Breast epithelium (tissue), 4 donors: ENCODE measurements at places on chromosomes 1 and 21.
A peak's percentile ranks its signal among the peaks of the same experiment; 100 is the strongest.

- DNase-seq: no peak
Measured at GRCh38 chr1:170559166-170559565, 27.2 kb downstream of the GORAB start.

- peak; percentile 80 for DNase-seq
Measured at GRCh38 chr1:205658943-205659581, 21.2 kb downstream of the SLC45A3 start.

DNA sequence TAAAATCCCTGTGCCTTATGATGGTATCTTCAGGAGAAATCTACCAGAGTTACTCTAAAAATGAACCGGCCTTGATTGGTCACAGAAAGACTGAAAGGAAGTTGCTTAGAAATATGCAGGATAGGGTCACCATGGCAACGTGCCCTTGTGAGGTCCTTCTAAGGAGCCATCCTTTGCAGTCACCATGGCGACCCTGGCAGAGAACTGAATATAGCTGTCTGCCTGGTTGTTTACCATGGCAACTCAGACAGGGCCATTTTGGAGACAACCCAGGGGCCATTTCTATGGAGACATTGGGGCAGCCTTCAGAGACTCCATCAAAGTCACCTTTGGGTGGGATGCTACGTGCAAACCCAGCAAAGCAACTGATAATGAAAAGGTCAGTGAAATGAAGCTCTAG lies 43.0 kb downstream of the SNX7 start:
- no peak for DNase-seq

DNA sequence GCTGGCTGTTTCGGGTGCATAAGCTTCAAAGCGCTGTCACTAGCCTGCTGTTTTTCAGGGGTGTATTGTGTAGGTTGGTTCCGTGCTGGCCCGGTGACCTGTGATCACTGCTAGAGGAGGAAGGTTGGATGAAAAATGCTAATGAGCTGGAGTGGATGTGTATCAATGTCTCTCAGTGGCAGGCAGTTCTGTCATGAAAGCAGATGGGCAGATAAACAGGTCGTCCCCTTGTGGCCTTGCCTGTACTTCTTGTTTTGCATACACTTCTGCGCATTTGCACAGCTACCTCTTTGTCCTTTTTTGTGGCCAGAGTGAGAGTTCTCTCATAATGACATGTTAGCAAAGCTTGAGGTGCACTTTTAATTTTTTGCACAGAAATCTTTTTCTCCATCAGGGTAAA lies 2.9 kb downstream of the SELENON start:
- no peak for DNase-seq

DNA sequence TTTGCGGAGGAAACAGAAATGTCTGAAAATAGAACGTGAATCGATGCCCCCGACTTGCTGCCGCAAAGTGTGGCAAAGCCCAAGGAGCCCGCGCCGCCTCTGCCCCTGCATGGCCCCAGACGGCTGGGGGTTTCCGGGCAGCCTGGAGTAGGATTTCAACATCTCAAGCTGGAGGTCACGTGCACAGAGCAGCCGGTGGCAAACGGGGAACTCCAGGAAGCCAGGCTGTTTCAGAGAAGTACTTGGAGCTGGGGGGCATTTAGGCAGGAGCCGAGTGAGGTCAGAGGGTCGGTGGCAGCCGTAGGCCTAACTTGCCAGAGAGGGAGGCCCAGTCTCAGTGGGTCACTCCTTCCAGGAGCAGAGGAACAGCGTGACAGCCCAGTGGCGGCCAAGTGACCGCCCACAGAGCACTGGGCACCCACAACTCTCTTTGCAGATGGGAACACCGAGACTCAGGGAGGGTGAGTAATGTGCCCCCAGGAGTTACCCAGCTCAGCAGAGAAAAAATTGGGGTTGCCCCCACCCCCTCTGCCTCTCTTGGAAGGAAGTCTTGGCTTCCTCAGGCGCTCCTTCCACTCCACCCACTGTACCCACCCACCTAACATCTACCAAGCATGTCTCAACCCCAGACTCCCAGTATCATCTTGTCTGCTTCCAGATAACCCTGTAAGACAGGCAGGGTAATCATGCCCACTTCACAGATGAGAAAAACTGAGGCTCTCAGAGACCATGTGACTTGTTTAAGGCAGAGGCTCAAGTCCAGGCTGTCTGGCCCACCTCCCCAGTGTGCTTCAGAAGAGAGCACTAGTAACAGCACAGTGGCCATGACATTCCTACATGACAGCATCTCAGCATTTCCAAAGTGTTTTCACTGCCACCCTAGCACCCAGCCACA lies 179.4 kb downstream of the HIVEP3 start:
- DNase-seq: peak; percentile 64

DNA sequence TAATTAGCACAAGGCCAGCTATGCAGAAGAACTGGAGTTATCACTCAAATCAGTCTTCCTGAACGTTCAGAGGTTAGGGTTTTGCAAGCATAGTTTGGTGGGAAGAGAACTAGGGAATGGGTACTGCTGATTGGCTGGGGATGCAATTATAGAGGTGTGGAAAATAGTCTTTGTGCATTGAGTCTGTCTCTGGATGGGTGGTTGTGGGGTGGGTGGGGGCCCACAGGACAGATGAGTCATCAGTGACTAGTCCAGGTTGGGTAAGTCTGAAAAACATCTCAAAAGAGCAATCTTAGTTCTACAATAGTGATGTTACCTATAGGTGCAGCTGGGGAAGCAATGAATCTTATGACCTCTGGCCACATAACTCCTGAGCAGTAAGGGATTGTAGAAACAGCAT lies 89.7 kb upstream of the HMCN1 start:
- no peak for DNase-seq

GRCh38 chr1:156910309-156910782 lies 10.1 kb upstream of the LRRC71 start:
- DNase-seq: no peak

DNA sequence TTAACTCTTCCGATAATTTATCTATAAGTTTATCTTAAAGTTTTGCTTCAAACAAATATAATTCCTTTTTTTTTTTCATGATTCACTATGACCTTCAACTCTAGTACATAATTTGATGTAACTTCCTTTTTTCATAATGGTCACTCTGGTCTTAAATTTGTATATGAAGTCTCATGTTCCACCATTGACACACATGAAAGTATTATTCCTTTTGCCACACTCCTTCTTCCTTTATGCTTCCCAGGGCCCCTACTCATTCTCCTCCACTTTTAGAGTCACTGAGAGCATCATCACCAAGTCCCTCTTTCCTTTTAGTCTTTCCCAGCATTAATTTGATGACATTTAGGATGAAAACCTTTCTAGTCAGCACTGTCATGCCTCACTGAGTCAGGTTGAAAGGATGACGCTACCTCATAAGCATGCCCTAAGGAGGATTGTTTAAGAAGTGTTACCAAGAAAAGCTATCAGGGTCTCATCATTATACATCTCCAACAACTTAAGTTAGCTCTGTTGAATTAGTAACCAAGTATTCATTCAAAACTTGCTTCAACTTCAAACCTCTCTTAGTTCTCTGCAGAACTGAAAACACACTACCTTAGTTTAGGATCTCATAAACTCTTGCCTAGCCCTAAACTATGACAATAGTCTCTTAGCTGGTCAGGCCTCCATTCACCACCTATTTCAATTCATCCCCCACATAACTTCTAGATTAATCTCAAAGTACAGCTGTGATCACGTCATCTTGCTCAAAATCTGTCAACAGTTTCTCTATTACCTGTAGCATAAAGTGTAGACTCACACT lies 14.5 kb downstream of the AUNIP start:
- no peak for DNase-seq

DNA sequence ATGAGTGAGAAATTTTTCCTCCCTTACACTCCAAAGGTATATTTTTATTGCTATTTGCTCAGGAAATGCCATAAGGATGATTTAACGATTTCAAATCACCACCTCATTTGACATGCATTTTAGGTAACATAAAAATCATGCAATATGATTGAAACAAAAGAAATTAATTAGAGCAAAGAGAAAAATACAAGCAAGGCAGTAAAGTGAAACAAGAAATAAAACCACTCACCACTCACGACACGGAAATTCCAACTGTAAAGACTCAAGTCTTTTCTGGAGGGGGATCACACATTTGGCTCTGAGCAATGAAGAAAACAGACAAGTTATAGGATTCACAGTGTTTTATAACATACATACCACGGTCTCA lies 86.8 kb upstream of the ARHGAP29 start:
- no peak for DNase-seq

DNA sequence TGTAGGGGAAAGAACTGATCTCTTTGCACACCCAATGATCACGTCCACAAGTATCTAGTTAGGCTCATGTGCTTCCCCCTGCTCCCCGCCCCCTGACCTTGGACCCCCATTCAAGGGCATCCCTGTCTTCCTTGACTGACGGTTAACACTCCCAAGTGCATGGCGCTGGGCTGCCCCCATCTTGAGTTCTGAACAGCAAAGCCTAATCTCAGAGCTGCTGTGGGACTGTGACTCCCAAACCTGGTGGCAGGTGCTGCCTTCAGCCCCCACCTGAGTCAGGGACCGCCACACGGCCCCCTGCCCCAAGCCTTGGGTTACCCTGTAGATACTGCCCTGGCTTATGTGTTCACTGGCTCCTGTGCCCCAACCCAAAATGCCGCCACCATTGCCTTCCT lies 925 bp downstream of the TNNI1 start:
- DNase-seq: no peak

- DNase-seq: peak; percentile 5
Measured at GRCh38 chr21:41443562-41443961, 17.5 kb downstream of the MX1 start.

- no peak for DNase-seq
Measured at GRCh38 chr21:36145259-36145658, 10.4 kb downstream of the CBR3 start.

- no peak for DNase-seq
Measured at GRCh38 chr1:160575112-160575664, 4.1 kb downstream of the CD84 start.

GRCh38 chr1:96722161-96722922 lies 758 bp downstream of the PTBP2 start:
- DNase-seq: peak; percentile 64

GRCh38 chr1:7402548-7402850 lies 368.6 kb upstream of the VAMP3 start:
- no peak for DNase-seq

DNA sequence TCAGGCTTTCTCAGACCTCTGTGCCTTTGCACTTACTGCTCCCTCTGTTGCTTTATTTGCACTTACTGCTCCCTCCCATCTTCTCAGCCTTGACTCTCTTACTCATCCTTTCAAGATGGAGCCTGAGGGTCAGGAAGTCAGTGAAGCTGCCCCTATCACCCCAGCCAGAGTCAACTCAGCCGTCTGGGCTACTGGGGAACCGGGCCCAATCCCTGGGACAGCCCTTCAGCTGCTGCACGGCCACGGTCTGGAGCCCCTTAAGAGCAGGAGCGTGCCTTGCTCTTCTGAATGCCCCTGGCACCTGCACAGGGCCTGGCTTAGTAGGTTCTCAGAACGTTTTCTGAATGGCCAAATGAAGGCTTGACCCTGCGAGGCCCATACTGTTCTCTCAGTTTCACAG lies 244.4 kb downstream of the FOXD2 start:
- no peak for DNase-seq
